ENCODE measurements at places on chromosomes 12 and 14. TPM values are rescaled to one million over a fixed set of nuclear protein-coding genes. Genes with fewer than 3 reads are reported as not detected.

DNA sequence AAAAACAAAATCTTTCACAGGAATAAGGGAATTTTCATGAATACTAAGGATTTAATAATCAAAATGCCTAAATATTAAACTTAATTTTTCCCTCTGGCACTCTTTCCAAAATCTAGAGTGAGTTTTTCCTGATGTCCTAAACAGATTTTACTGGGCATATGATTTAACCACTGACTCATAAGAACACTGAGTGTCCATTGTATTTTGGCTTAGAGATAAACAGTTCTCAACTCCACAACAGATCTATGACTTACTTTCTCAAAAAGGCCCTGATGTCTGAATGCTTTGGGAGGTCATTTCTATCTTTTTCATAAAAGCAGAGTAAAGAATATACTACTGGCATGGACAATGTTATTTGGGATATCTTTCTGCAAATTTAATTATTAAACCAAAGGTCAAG, 15.0 kb downstream of the TMBIM4 start:
- DNase-seq = no peak

GRCh38 chr12:4091016-4091743, 182.4 kb upstream of the CCND2 start:
- DNase-seq = no peak

GRCh38 chr12:121611306-121611705, 15.0 kb upstream of the ORAI1 start:
- no peak for DNase-seq

DNA sequence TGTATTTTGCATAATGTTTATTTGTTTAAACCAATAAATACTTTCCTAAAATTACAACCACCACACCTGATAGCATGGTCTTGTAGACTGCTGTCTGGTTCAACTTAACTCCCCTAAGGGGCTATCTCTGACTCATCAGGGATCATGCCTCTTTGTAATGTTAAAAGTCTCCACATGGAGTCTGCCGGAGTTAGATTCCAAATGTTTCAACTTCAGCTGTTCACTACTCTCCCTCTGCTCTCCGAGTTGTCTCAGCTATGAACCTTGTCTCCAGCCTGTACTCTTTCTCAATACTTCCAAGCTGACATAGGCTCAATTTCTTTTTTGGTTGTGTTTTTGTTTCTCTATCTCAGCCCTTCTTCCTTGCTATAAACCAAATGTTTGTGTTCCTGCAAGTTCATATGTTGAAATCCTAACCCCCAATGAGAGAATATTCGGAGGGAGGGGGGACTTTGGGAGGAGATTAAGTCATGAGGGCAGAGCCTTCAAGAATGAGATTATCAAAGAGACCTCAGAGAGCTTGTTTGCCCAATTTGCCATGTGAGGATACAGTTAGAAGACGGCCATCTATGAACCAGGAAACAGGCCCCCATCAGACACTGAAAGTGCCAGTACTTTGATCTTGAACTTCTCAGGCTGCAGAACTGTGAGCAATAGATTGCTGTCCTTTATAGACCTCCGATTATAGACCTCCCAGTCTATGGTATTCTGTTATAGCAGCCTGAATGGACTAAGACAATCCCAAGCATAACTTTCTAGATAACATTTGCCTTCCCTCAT, 858.2 kb downstream of the VRK1 start:
- DNase-seq = peak; percentile 33

DNA sequence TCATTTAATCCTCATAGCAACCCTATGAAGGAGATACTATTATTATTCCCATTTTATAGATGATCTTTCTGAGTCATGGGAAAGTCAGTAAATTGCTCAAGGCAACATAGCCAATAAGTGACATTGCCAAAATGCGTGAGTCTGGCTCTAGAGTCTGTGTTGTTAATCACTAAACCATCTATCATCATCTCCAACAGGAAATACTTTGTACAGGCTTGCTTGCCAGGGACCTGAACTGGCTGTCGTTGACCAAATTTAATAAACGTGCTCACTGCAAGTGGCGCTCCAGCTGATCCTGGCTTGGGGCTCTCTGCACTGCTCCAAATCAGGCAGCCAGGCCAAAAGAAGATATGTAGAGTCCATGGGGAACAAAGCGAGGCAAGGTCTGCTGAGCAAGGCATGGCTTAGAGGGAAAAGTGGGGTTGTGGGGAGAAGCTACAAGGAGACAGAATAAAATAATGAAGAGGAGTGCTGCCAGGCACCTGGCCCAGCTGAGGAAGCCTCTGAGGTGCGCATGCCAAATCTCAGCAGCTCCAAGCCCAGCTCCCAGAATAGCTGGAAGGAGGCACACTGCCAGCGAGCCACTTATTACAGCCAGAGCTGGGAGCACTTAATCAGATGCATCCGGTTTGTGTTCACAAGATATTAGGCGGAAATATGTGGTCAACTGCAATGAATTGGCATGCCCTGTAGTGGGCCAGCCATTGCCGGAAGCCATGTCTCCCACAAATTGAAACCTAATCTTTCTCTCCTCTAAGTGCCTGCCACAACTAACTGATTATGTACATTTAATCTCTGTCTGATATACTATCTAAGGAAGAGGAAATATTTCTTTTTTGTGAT, 43.3 kb upstream of the PTPRO start:
- DNase-seq = peak; percentile 92

OR4K17 gene
- not detected for total RNA-seq

FKBP4 gene
- total RNA-seq = 51.5 TPM

PZP gene
- total RNA-seq = not detected

ACOT6 gene
- not detected for total RNA-seq

NPFF gene
- not detected for total RNA-seq

Data from lower leg skin (tissue), 4 donors.